ENCODE measurements at places on chromosomes 2 and 18. TPM values are rescaled to one million over a fixed set of nuclear protein-coding genes. Genes with fewer than 3 reads are reported as not detected.

LHCGR gene
- total RNA-seq, result not detected

REG1B gene
- not detected for total RNA-seq

OTOS gene
- total RNA-seq, result not detected

ILKAP gene
- 55.4 TPM for total RNA-seq

CPSF3 gene
- 56.7 TPM for total RNA-seq

SPDYA gene
- 2.0 TPM for total RNA-seq

MTA3 gene
- 46.5 TPM for total RNA-seq

RFX8 gene
- total RNA-seq, result not detected

NCKAP5 gene
- 1.2 TPM for total RNA-seq

COPS7B gene
- total RNA-seq, result 54.6 TPM

ANKRD29 gene
- 7.8 TPM for total RNA-seq

DNAH6 gene
- total RNA-seq, result 1.3 TPM

TCF7L1 gene
- 2.9 TPM for total RNA-seq

CHRNG gene
- total RNA-seq, result not detected

RFTN2 gene
- 0.05 TPM for total RNA-seq

TLX2 gene
- total RNA-seq, result not detected

SAG gene
- not detected for total RNA-seq

GCG gene
- not detected for total RNA-seq

GALNT3 gene
- total RNA-seq, result 75.0 TPM

C2orf66 gene
- 0.35 TPM for total RNA-seq

TAF4B gene
- 8.3 TPM for total RNA-seq

CPLX4 gene
- not detected for total RNA-seq

PRSS56 gene
- not detected for total RNA-seq

PID1 gene
- total RNA-seq, result 0.24 TPM

SERPINB10 gene
- not detected for total RNA-seq

ACTR1B gene
- total RNA-seq, result 49.1 TPM

UGT1A10 gene
- total RNA-seq, result 120 TPM

RBM44 gene
- total RNA-seq, result 1.0 TPM

KLHL30 gene
- 0.64 TPM for total RNA-seq

ABCG5 gene
- total RNA-seq, result 0.66 TPM

PSTPIP2 gene
- 2.6 TPM for total RNA-seq

CYS1 gene
- total RNA-seq, result 4.8 TPM

AFF3 gene
- not detected for total RNA-seq

RRM2 gene
- total RNA-seq, result 154 TPM

PRADC1 gene
- 13.8 TPM for total RNA-seq
